ENCODE measurements at places on chromosomes 1 and 21.

- H3K27me3 ChIP-seq = no peaks in the 10 kb centered on the region
- no peak for DNase-seq
- no peaks in the 10 kb centered on the region for H3K36me3 ChIP-seq
- H3K27ac ChIP-seq = peak overlapping the region; percentile 94
Observed at GRCh38 chr1:207825719-207826556, 74.1 kb downstream of the CD46 start.

DNA sequence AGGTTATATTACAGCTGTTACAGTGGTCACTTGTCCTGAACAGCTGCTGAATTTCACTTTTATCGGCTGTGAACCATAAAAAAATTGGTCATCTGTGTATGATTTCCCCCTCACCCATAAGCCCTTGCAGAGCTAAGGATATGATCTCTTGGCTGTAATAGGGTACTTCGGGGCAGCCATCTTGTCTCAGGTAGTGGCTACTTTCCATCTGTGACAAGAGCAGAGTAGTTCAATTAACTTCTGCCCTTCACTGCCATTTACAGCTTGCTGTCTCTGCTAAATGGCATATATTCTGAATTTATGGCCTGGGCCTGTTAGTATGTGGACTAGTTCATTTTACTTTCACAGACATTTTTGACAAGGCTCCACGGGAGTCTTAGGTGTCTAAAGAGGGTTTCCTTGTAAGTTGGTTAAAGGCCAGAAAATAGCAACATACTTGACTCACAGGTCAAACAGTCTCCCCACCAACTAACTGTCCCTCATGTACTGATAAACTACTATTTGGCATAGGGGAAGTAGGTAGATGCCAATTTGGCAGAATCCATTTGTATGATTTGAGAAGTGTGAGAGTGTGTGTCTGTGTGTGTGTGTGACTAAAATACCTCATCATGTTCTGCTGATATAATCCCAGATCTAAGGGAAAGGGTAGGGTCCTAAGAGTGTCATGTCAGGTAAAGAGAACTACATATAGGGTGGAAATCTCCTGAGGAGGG lies 151.6 kb downstream of the KCTD3 start:
- no peak overlapping the region for H3K4me3 ChIP-seq
- H3K4me1 ChIP-seq = no peaks in the 10 kb centered on the region
- DNase-seq = no peak
- H3K36me3 ChIP-seq = no peaks in the 10 kb centered on the region
- no peaks in the 10 kb centered on the region for H3K27me3 ChIP-seq

DNA sequence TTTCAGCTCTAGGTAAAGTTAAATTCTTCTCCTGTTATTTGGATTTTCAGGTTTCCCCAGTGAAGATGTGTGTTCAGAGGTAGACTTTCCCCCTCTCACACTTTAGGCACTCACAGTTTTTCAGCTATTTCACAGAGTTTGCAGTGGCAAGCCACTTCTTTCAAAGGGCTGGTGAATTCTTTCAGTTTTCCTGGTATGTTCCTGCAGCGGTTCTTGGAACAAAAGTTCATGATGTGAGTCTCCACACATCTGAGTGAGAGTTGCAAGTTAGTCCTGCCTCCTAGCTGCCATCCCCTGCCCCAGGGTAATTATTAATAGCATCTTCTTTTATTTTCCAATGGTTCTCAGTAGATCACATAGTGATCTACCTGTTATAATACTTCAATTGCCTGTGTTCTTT lies 27.3 kb upstream of the CD84 start:
- no peak overlapping the region for H3K27ac ChIP-seq
- H3K36me3 ChIP-seq = no peaks in the 10 kb centered on the region
- no peaks in the 10 kb centered on the region for H3K27me3 ChIP-seq

DNA sequence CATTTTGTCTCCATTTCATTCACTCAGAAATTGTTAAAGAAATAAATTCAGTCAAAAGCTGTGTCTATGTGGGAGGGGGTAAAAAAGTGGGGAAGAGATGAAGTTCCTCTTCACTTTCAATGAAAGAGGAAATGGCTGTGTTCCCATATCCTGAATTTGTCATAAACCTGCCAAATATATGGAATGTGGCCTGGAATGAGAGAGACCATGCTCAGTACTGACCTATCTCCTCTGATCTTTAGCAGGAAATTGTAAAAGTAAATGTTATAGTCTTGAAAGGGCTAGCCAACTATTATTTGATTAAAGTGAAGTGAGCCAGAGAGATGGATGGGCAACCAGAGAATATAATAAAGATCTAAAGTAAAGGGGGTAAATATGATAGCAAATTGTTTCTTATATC lies 130.3 kb upstream of the C21orf91 start:
- DNase-seq = no peak
- H3K27me3 ChIP-seq = no peaks in the 10 kb centered on the region
- H3K4me1 ChIP-seq = no peaks in the 10 kb centered on the region
- H3K4me3 ChIP-seq = no peak overlapping the region
- no peaks in the 10 kb centered on the region for H3K36me3 ChIP-seq

- H3K36me3 ChIP-seq = no peaks in the 10 kb centered on the region
- H3K27ac ChIP-seq = no peak overlapping the region
- H3K4me3 ChIP-seq = no peak overlapping the region
- H3K4me1 ChIP-seq = no peaks in the 10 kb centered on the region
- no peaks in the 10 kb centered on the region for H3K27me3 ChIP-seq
Observed at GRCh38 chr1:14567056-14567455, 31.4 kb upstream of the KAZN start.

DNA sequence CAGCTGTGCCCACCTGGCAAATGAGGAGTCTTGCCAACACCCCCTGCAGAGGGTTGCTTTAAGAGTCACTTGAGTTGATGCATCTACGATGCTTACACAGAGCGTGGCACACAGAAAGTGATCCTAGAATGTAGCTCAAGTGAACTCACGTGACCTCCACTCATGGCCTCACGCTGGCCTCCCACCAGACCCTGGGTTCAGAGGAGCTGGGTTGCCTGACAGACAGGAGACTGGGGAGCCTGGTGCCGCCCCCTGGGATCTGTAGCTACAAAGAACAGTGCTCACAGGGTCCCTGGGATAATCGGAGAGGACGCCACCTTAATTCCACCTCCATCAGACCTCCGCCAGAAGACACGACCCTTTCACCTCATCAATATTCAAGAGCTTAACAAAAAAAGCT lies 81.4 kb upstream of the CASZ1 start:
- H3K27ac ChIP-seq = no peak overlapping the region
- H3K4me1 ChIP-seq = no peaks in the 10 kb centered on the region
- no peaks in the 10 kb centered on the region for H3K36me3 ChIP-seq
- no peak for DNase-seq
